ENCODE measurements at places on chromosomes 7 and 10. TPM values are rescaled to one million over a fixed set of nuclear protein-coding genes. Genes with fewer than 3 reads are reported as not detected.

Gene NME8
- not detected for total RNA-seq

Gene LRMDA
- 4.9 TPM for total RNA-seq

Gene SFXN2
- 2.2 TPM for total RNA-seq

Gene ZNF25
- total RNA-seq: 4.1 TPM
